Kidney capillary endothelial cell (primary cell): ENCODE measurements at places on chromosomes 7 and 10.

- DNase-seq, result no peak
Observed at GRCh38 chr7:30658479-30659074, 23.7 kb downstream of the CRHR2 start.

DNA sequence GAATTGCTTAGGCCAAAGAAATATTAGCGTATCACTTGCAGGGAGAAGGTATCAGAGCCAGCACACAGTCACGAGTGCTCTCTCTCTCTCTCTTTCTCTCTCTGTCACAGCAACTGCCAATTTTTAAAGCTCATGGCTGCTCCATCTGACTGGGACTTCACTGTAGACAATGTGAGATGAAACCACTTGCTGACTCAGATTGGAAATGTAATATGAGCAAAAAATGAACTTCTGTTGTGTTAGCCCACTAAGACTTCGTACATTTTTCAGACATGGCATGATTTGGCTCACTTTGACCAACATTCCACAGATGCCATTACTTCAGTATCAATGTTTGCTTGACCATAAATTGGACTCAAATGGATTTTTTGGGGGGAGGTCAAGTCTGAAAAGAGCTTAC lies 68.1 kb downstream of the DGKB start:
- no peak for DNase-seq

GRCh38 chr7:44735403-44736165 lies 13.1 kb upstream of the ZMIZ2 start:
- DNase-seq, result peak; percentile 97

GRCh38 chr10:91690996-91691676 lies 58.3 kb upstream of the PPP1R3C start:
- DNase-seq, result no peak

DNA sequence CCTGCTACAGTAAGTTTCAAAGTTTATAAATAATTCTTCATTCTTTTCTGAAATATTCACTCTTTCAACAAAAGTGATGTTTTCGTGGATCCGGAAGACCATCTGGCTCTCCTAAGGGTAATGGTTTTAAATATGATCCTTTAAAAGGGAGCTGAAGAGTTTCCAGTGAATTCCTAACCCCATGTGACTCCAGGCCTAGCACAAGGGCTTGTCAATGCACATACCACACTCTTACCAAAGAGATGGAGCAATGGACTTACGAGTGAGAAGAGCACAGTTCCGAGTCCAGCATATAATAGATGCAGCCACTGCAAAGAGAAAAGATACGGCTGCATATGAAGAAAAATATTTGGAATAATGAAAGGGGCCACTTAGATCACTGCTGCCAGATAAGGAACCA lies 32.1 kb upstream of the GATAD1 start:
- DNase-seq, result no peak

- DNase-seq, result no peak
Observed at GRCh38 chr7:137642472-137642871, 204.3 kb downstream of the DGKI start.

DNA sequence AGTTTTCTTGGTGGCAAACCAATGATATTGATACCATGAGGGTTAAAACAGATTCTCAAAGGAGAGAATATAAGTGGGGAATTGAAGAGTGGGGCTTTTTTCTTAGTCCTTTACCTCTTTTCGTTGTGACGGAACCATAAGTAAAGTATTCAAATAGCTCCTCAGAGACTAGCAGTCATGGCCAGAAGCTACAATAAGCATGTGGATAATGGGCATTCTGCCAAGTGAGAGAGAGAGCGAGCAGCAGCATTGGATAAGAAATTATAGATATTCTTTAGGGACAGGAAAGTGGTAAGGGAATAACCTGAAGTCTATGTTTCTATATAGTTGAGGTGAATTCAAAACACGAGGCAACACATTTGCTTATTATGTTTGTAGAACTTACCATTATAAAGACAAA lies 235.1 kb downstream of the SEMA3E start:
- no peak for DNase-seq

DNA sequence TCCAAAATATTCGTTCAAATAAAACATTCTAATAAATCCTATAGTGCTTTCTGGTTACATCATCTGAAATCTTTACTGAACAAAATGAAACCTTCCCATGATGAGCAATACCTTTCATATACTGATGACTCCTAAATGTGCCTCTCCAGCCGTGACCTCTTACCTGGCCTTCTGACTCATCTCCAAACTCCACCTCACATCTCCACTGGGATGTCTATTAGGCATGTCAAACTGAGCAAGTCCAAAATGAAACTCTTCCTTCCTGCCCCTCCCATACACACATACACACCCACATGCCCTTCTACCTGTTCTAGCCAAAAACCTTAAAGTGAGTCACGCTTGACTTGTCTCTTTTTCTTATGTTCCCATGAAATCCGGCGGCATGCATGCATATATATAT lies 22.9 kb downstream of the GSAP start:
- no peak for DNase-seq

GRCh38 chr7:134443396-134444070 lies 15.4 kb downstream of the AKR1B1 start:
- no peak for DNase-seq

- no peak for DNase-seq
Observed at GRCh38 chr7:128938544-128939074, 882 bp downstream of the IRF5 start.

- no peak for DNase-seq
Observed at GRCh38 chr7:146119002-146119401, 2.4 kb downstream of the CNTNAP2 start.

GRCh38 chr10:111430070-111430469 lies 353.2 kb downstream of the ADRA2A start:
- DNase-seq, result no peak

DNA sequence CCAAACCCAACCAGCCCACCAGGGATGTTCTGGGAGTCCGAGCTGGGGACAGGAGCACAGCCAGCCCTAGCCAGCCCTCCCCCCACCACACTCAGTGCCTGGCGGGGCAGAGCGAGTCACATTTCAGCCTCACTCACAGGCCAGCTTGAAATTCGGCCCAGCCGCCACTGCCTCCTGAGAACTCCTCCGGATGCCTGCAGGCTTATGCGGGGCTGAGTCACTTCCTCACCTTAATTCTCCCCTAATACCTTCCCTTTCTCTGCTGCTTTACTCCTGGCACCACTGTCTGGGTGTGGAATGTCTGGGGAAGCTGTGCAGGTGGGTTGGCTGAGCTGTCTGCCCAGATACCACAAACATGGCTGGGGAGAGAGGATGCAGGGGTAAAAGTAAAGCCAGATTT lies 22.6 kb upstream of the DLG5 start:
- DNase-seq, result peak; percentile 39

- no peak for DNase-seq
Observed at GRCh38 chr7:35026150-35026549, 11.1 kb downstream of the DPY19L1 start.

DNA sequence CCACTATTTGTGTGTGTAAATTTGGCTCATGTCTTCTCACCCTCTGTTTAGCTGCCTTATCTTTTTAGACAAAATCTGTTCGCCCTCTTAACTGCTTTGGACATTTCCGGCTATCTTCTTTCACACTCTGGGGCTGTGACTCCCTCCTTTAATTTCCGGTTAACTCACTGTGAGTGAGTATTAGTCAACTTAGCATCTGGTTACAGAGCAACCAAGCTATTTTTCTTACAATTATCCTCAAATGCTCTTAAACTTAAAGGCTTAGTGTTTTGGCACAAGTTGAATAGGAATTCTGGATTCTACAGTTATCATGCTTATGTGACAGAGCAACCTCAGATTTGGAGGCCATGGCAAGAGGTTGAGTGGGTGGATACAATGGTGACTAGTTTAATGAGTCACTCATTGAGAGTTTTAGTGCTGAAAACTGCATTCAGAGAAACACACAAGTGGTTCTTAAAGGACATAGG lies 177.6 kb upstream of the SEMA3A start:
- peak; percentile 10 for DNase-seq

- DNase-seq, result no peak
Observed at GRCh38 chr7:151177310-151177709, 9.7 kb downstream of the ASB10 start.

- no peak for DNase-seq
Observed at GRCh38 chr10:73967022-73967429, 30.9 kb upstream of the VCL start.

DNA sequence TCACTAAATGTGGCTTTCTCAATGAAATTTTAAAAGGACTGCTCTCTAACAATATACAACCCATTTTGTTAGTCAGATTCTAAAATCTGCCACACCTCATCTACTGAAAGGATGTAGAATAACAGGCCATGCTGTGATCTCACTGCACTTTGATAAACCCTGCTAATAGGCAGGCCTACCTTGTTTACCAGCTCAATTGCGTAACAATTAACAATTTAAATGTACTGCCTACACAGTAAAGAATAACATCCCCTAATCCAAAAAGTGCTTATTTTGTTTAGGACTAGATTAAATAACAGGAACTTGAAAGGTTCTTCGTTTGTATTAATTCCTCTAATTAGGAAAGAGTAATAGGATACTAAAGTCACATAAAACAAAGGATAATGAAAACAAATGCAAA lies 4.5 kb downstream of the SRI start:
- no peak for DNase-seq

- no peak for DNase-seq
Observed at GRCh38 chr10:15739254-15739970, 19.7 kb upstream of the ITGA8 start.

DNA sequence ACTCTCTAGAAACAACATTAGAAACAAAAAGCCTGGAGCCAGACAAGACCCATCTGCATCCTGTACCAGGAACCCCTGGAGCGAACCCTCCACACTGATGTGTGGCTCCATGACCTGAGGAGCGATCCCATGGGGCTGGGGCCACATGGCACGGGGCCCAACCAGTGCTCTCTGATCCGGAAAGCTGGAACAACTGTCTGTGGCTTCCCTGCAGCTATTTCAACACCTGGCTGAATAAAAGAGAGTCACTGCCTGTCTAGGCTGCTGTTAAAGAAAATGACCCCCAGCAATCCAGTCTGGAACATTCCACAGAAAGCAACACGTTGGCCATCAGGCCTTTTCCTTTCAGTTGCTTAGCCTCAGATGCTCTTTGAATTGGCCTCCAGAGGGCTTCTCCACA lies 20.9 kb downstream of the UROS start:
- no peak for DNase-seq

DNA sequence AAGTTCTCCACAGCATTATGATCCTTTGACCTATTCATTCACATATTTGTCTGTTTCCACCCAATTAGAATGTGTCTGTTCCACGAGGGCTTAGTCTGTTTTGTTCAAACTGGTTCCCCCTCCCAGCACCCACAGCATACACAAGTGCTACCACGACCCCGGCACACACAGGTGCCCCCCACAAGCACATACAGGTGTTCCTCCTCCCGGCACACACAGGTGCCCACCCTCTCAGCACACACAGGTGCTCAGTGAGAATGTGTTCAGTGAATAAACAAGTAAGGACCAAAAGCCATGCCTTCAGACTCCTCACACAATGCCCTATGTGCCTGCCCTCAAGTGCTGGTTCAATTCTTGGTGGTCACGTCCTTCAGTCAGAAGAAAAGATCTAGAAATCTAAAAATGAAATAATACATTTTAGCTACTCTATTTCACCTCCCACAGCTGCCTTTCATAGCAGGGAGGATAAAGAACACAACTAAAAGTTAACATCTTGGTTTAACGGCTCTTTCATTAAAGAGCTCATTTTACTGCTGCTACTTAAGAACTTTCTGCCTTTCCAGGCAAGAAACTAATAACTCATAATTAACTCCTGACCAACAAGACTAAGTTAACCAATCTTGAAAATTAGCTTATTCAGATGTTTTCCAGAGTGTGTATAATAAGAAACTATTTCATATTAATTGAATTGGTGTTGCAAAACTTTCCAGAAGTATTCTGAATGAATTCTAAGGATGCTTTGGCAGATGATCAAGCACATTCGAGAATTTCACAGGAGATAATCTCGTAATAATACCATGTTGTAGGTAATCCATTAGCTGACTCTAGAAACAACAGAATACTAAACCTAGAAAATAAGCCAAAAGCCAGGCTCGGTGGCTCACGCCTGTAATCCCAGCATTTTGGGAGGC lies 2.3 kb downstream of the DNMBP start:
- peak; percentile 20 for DNase-seq

GRCh38 chr10:6490614-6491013 lies 89.5 kb downstream of the PRKCQ start:
- DNase-seq, result no peak

- no peak for DNase-seq
Observed at GRCh38 chr7:99267841-99268576, 4.6 kb upstream of the MYH16 start.

GRCh38 chr10:116753759-116754158 lies 11.4 kb upstream of the HSPA12A start:
- DNase-seq, result no peak

DNA sequence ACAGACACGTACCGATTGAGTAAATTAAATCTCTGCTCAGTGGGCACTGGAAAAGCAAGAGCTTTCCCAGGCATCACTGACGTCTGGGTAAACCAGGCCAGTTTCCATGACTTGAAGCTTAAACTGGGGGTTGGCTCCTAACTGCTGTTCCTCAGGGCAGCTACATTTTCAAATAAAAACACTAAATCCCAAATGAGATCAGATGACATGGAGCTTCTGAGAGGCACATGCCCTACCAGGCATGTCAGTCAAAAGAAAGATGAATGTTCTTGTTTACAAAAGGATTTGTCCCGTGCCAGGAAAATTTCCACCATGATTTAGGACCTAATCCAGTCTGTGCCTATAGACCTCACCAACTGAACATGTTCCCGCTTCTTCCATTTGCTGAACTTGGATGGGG lies 220.2 kb downstream of the KCNMA1 start:
- no peak for DNase-seq

- no peak for DNase-seq
Observed at GRCh38 chr7:33233659-33234058, 104.3 kb downstream of the BBS9 start.

DNA sequence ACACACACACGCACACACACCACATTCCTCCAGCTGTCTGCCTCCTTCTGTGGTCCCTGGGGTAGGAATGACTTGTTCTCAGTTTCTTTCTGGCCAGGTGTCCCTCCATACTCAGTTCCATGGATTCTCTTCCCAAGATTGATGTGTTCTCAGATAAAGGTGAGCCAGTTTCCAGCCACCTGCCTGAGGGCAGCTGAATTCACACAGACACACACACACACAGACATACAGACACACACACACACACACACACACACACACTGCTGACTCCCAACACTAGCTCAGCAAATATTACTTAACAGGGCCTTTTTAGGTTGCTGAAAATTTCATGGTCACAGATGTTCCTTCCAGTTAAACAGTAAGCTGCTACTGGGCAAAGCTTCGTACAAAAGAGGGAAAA lies 45.4 kb upstream of the GDF10 start:
- DNase-seq, result no peak

DNA sequence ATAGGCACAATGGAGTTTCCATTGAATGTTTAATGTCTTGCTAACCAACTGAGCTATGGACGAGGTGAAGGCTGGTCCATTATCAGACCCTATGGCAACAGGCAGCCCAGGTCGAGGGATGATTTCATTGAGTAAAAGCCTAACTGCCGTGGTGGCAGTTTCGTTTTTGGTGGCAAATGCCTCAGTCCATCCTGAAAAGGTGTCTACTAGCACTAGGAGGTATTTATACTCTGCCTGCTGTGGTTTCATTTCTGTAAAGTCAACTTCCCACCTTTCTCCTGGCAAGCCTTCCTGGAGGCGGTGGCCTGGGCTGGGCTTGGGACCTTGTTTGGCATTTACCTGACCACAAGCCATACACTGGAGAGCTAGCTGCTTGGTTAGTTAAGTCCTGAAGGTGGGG lies 75.8 kb downstream of the PRR15 start:
- DNase-seq, result no peak
